ENCODE measurements at places on chromosomes 12 and 14. TPM values are rescaled to one million over a fixed set of nuclear protein-coding genes. Genes with fewer than 3 reads are reported as not detected.
A peak's percentile ranks its signal among the peaks of the same experiment; 100 is the strongest.

GRCh38 chr12:125015680-125016310, 22.4 kb downstream of the BRI3BP start:
- DNase-seq = no peak

DNA sequence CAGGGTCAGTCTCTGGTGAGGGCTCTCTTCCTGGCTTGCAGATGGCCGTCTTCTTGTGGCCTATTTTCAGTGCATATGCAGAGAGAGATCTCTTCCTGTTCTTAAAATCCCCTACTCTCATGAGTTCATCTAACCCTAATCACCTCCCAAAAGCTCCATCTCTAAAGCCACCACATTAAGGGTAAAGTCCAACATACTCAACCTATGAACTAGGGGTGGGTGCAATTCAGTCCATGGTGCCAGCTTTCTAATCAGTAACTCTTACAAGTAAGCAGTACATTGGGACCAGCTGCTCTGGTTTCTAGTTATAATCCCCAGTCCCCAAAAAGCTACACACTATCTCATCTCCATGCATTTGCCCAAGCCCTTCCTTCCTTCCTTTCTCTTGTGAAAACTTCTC, 365.1 kb downstream of the MED13L start:
- DNase-seq = no peak

DNA sequence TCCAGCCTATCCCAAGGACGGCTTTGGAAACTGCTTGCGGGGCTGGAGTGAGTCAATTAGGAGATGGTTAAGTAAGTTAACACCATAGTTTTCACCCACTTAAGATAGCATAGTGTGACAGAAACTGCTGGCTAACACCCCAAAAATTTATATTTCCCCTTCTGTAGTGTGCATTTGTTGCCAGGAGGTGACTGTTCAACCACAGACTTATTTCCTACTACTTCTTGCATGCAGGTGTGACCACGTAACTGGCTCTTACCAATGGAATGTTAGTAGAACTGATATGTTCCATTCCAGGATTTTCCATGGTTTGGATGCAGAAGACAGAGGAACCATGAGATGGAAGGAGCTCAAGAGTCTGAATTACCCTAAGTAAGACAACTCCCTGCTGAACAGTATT, 52.9 kb upstream of the SLC35F4 start:
- DNase-seq = no peak

- no peak for DNase-seq
Observed at GRCh38 chr14:76500480-76500879, 124.5 kb downstream of the ESRRB start.

GRCh38 chr12:107126796-107127481, 33.6 kb upstream of the CRY1 start:
- no peak for DNase-seq

- no peak for DNase-seq
Observed at GRCh38 chr14:27739657-27740156, 1026.9 kb upstream of the FOXG1 start.

DNA sequence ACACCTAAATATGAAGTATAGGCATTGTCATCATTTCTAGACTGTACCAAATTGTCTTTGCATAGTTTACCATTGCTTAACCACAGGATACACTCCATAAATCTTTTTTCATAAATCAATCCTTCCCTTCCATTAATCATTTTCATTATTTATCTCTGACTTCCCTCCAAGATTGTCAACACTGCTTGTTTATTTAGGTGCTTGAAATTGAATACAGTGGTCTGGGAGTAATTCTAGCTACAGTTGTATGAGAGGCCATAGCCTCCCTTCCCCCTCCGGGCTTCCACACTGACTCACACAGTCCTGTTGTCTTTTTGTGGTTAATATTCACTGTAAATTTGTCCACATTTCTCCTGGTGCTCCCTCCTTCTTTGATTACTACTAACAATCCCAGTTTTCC, 114.2 kb upstream of the ARID2 start:
- peak; percentile 59 for DNase-seq

DNA sequence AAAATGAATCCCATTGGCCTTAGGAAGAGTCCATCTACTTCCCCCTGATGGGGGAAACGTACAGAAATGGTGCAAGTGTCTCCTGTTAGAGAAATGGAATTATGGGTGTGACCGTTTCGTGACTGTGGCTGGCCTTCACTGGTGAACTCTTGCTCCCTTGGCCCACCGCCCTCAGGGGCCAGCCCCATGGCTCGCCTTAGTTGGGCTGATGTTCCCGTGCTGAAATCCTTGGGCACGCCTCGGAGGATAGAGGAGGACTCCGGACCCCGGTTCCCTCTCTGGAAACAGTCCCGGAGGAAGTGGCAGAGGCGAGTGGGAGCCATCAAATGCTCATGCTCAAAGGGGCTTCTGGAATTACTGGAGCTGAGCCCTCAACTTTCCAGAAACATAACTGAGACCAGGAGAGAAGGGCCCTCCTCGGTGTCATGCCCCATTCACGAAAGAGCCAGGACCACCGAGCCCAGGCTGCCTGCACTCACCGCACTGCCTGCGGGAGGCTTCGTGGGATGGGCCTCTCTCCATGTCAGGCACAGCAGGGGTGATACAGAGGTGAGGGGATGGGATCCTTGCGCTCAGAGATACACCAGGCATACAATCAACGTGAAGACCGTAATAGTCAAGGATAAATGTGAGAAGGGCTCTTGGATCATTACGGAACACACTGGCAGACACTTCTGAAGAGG, 10.1 kb upstream of the CACNA2D4 start:
- no peak for DNase-seq

GRCh38 chr12:126608607-126609175, 1543.5 kb downstream of the AACS start:
- no peak for DNase-seq

DNA sequence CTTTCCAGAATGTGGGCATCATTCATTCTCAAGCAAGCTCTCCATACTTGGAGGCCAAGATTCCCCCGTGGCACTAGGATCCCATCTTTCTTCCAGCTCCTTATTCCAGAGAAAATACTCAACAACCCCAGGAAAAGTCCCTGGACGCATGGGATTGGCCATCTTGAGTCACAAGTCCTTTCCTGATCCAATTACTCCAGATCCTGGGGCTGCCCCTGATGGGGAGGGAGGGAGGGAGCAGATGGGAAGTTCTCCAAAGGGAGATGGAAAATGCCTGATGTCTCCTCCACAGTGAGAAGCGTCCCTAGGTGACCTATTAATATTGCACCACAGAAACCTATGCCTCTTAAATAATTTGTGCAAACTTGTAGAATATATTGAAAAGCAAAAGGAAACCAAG, 12.4 kb upstream of the KCNK13 start:
- no peak for DNase-seq

DNA sequence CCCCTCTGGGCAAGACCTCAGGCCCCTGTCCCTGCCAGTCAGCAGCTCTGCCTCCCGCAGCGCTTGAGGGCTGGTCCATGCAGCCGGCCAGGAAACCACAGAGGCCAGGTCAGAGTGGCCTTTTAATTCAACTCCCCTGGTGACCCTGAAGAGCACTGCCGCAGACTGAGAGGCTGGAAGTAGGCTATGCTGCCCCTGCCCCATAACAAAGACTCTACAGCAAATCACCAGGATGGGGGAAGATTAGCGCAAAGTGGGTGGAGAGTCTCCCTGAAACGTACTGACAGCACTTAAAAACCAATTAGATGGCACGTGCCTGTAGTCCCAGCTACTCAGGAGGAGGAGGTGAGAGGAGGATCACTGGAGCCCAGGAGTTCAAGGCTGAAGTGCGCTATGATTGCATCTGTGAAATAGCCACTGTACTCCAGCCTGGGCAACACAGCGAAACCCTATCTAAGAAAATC, 70.5 kb downstream of the ITPK1 start:
- DNase-seq = no peak

DNA sequence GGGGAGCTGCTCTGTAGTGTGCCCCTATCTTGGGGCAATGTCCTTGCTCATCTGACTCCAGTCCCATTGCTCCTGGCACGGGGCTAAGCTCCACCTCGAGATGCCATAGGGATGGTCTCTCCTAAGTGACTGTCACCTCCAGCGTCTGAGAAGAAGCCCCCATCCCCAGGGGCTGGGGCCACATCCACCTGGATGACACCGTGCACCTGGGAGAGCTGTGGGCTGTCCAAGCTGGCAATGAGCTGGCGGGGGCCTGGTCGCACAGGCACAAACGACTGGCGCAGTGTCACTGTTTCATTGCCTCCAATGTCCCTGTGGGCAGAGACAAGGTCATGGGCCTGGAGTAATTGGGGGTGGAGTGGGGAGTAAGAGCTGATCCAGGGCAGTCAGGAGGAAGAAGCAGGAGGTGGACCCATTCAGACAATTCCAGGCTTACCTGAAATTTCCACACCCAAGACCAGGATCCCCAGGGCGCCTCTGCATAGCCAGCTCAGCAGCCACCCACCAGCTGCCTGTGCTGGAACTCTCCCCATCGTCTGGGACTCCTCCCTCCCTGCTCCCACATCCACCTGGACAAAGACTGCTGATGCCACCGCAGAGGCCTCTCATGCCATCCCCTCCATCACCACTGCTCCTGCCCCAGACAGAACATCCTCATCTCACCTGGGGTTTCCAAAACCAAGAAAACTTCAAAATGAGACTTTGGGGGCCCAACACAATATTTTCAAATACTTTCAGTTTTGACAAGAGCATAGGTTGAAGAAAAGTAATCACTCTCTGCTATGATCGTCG, 7.0 kb upstream of the TINF2 start:
- DNase-seq = no peak

GRCh38 chr12:114888448-114888847, 204.5 kb upstream of the TBX3 start:
- no peak for DNase-seq

GRCh38 chr12:107490010-107490409, 195.6 kb upstream of the PWP1 start:
- no peak for DNase-seq

GRCh38 chr12:49547090-49547690, 8.4 kb downstream of the KCNH3 start:
- DNase-seq = no peak

DNA sequence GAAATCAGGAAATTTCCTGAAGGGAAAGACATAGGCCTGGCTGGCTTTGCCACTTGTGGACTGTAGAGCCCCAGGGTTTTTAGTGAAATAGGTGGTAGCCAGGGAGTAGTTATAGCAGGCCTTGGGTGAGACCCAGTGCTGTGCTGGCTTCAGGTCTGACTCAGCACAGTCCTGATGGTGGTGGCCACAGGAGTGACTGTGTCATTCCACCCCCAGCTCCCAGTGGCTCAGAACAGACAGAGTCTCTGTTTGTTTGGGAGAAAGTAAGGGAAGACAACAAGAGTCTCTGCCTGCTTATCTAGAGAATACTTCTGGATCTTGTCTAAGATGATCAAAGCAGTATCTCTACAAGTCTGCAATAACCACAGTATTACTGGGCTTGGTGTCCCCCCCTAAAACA, 27.5 kb upstream of the OR6J1 start:
- no peak for DNase-seq

DNA sequence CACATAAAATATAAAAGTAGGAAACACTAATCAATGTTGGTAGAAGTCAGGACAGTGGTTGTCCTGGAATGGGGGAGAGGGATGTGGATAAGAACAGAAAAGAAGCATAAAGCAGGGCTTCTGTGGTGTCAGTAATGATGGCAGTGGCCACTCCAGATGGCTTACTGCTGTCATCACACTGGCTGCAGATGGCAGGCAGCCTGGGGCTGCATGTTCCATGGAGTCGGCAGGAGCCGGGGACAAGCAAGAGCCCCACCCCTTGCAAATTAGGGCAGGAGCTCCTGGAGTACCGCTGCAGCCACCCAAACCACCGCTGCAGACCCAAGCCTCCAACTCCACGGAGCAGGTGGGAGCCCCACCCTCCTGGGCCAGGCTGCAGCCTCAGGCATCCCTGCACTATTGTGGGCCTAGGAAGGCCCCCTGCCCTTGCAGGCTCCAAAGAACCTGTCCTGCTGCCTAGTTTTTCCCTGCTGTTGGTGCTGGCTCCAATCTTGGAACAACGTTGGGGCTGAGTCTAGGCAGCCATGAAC, 28.8 kb upstream of the SLC5A8 start:
- DNase-seq = no peak

DNA sequence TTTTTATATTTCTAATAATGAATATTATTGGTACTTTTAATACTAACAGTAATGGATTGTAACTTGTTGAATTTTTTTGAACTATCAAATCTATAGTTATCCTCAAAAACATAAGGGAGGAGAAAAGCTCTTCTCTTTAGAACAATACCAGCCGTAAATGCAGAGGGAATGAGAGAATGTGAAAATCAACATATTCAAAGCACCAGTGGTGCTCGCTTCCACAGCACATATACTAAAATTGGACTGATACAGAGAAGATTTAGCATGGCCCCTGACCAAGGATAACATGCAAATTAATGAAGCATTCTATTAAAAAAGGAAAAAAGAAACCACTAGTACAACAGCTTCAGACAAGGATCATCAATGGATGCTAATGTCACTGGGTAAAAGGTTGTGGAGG, 15.8 kb downstream of the R3HDM2 start:
- DNase-seq = no peak

Gene CLEC2D
- polyA plus RNA-seq = 24.4 TPM

Gene TMX1
- 55.7 TPM for polyA plus RNA-seq

Gene PRIMA1
- 1.4 TPM for polyA plus RNA-seq

Gene VRK1
- polyA plus RNA-seq = 20.5 TPM
